Activated naive CD8-positive, alpha-beta T cell treated with anti-CD3 and anti-CD28 coated beads, Interleukin-2, amount 50 U/mL, for 24 hours (primary cell): ENCODE measurements at places on chromosomes 6 and 20.

DNA sequence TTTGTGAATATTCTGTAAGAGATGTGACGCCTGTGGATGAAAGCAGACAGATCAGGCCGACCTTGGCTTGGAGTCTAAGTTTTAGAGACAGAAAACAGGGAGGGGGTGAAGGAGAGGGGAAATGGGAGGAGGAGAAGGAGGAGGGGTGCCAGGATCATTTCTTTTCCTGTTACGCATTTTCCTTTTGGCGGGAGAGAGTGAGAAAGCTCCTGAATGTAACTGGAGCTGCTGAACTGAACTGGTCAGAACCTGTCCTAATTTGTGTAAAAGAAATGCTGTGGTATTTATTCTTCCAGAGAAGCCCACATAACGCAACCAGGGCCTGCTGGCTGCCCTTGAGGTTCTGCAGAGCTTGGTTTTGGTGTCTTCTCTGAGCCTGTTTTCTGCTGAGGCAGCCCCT, 41.9 kb downstream of the UTRN start:
- no peak for DNase-seq

DNA sequence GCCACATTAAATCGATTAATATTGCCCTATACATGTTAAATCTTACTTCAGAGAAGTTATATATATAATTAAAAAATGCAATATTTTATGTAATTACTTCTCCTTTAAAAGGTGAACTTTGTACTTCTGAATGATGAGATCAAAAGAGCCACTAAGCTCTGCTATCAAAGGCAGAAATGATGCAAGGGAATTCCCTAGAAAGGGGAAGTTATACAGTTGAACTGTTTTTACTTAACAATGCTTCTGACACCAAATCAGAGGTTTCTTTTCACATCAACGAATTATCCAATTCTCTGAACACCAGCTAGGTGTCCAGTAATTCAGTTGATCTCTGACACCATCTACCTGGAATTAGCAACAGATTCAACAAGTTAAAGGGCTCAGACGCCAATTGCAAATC, 319.9 kb upstream of the TSHZ2 start:
- DNase-seq: no peak

- DNase-seq: peak; percentile 55
Measured at GRCh38 chr6:35299674-35300073, 2.1 kb downstream of the DEF6 start.

- DNase-seq: no peak
Measured at GRCh38 chr6:87832025-87832825, 130.2 kb upstream of the AKIRIN2 start.

DNA sequence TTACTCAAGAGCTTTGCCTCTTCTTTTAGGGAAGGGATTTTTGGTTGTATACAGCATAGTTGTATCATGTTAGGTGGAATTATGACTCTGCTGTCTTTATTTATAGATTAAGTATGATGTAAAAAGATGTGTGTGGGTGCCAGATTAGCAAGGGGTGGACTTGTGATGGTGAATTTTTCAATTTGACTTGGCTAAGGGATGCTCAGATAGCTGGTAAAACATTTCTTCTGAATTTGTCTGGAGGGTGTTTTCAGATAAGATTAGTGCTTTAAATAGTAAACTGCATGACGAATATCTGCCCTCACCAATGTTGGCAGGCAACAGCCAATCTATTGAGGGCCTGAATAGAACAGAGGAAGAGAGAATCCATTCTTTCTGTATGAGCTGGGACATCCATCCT, 173.3 kb upstream of the TNFAIP3 start:
- DNase-seq: no peak

- DNase-seq: no peak
Measured at GRCh38 chr20:7327810-7328209, 560.3 kb downstream of the BMP2 start.

- DNase-seq: no peak
Measured at GRCh38 chr20:23508449-23509229, 17.7 kb downstream of the CST8 start.

GRCh38 chr20:13930281-13930680, 60.1 kb downstream of the SEL1L2 start:
- DNase-seq: no peak

- no peak for DNase-seq
Measured at GRCh38 chr6:14092316-14092715, 25.3 kb upstream of the CD83 start.

DNA sequence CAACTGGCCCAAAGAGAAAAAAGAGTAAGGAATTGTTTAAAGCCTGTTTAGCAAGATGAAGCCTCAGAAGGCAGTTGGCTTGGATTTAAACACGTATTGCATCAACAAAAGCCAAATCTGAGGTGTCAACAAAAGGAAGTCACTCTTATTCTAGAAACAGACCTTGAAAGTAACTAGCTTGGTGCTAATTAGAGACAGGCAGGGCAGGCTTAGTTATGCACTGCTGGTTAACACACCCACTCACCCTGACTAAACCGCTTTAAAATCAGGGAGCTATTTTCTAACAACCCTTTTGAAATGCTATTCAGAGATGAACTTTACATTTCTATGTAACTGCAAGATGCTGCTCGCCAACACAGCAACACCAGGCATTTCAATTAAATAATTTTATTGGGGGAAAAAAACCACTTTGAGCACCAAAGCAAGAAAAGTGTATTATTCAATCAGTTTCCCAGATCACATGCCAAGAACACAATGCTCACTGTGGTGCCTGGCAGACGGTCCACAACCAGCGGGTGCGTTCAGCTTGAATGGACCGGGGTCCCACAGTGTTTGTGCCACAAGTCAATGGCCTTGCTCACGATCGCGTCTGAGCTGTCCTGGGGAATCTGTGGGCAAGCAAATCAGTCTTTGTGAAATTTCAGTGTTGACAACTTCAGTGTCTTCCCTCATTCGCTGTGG, 23.6 kb downstream of the TBC1D7 start:
- no peak for DNase-seq

DNA sequence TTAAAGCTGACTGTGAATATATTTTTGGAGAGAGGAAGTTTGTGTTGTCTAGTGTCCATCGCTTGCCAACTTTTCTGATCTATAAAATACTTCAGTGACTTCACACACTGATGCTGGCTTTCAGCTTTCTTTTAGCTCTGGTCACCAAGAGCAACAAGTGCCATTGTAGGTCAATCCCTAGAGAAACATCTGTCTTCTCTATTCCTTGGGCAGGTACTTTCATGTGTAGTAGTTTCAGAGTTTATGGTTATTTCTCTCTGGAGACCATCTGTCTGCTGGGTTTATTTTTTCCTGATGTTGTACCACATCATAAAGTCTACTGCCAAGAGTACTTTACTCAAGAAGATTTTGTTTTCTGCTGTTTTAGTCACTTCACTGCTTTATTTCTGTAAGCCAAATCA, 249.9 kb downstream of the KHDC1L start:
- no peak for DNase-seq

DNA sequence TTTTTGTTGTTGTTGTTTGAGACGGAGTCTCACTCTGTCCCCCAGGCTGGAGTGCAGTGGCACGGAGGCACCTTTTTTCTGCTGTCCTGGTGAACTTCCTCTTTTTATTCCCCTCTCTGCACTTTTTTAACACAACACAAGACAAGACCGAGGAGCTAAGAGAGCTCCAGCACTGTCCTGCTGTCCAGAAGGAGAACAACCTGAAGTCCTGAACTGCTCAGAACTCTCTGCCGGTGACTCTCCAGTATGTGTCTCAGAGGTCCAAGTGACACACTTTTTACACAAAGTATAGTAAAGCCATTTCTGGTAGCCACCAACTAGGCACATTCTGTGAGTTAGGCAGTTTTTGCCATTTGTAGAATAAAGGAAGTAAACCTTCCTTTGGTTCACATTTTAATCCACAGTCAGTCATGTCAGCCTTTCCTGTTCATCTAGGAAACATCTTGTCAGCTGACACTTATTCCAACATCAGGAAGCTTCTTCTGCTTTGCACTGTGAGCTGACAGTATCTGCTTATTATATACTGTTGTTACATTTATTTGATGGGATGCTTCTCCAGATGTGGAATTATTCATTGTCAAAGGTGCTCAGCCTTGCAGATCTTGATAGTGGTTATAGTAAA, 28.1 kb upstream of the TXNDC5 start:
- no peak for DNase-seq

DNA sequence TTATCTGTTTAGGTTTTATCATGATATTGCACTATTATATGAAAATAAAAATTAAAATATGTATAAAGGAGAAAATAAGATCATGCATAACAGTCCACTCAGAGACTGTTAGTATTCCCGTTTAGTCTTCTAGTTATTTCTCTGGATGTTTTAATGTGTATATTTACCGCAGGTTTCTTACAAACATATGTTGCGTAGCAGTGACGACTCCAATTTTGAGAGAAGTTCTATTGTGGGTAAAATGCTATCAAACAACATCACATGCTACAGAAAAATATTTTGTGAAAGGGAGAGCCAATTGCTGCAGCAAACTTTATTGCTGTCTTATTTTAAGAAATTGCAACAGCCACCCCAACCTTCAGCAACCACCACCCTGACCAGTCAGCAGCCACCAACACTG, 72.4 kb upstream of the NXT1 start:
- DNase-seq: no peak

DNA sequence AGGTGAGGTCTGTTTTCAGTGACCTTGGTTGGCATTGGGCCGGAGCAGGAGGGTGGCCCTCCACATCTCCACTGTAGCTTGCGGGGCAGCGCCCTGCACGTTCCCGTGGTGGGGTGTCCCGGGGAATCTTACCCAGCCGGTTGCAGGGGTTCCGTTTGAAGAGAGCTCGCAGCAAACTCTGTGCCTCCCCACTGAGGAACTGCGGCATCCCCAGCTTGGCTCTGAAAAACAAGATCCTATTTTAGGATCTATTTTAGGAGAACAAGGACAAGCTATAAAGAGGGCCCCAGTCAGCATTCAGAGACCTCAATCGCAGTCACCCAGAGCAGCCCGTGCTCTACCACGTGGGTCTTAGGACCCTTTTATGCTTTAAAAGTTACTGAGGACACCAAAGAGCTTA, 97.8 kb downstream of the RAMACL start:
- DNase-seq: no peak

DNA sequence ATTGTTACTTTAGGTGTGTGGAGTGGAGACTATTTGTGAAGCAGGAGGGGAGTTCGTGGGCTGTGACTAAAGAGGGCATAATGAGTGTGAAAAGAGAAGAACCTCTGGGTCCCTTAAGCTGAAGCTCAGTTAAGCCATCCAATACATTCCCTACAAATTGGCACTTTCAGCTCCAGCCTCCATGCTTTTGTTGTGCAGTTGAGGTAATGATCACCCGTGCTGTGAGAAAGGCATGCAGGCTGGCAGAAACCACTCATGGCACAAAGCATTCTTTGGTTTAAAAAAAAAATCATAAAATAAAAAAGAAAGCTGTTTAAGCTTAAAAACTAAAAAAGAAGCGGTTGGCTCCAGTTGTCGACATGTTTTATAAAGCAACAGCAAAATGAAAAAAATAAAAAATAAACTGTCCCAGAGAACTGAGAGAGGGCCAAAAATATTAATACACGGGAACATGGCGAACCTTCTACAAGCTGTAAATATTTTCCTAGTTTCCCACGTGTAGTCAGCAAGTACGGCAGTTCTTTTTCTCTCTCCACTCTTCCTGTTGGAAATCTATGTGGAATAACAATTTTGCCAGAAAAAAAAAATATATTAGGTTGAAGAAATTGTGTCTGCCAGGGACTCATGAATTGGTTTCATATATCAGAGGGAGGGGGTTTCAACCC, 82.2 kb downstream of the ANKRD60 start:
- no peak for DNase-seq

DNA sequence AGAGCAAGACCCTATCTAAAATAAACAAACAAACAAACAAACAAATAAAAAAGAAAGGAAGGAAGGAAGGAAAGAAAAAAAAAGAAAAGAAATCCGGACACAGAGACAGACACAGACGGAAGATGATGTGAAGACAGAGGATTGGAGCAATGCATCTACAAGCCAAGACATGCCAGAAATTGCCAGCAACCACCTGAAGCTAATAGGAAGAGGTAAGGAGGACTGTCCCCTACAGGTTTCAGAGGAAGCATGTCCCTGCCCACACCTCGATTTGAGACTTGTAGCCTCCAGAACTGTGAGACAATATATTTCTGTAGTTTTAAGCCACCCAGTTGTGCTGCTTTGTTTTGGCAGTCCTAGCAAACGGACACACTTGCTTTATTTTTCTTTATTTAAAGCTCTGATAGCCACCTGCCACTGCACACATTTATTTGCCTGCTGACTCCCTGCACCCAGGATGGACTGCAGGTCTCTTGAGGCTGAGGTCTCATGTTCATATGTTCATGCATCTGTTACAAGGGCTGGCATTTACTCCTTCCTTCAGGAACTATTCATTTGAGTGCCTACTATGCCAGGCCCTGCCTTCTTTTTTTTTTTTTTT, 20.7 kb upstream of the ZMYND8 start:
- DNase-seq: no peak

DNA sequence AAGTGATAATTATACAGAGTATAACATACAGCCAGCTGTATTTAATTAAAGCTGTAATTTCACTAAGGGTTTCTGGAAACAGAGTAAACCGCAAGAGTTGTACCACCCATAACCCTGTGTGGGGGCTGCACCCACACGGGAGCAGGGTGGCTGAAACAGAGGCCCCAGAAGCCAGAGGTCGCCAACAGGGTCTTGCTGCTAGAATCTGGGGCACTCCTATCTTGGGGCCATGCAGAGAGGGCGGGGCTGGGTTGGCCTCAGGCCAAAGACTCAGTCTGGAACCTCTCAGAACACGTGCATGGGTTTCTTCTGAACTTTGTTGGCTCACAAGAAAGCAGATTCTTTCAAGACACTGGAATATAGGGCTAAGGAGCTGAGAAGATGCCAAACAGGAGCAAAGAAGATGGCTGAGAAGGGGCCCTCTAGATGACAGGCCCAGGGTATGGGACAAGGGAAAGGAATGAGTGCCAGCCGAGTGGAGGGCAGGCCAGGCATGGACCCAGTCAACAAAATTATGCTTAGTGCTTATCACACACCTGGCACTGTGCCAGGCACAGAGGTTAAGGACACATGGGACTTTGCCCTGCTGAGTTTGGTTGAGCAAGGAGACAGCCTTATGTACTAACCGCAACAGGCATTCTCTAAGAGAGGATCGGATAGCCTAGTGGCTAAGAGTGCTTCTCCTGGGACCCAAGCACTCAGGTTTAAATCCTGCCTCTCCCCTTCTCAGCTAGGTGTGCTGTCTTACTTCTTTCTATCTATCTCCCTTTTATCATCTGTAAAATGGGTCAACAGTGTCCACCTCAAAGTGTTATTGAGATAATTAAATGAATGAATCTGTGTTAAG, 96.6 kb upstream of the FOXP4 start:
- DNase-seq: no peak

DNA sequence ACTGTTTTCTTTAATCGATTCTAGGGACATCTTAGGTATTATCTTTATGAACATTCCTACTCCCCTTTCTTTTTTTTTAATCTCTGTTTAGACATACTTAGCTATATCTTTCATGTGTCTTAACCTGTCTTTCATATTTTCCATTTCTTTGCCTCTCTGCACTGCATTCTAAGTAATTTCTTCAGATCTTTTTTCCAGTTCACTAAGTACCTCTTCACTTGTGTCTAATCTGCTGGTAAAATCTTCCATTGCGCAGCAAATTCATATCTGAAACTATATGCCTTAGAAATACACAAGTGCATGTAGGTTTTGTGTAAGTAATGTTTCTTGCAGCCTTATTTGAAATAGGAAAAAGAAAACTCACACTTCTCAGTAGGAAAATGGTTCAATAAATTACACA, 165.4 kb upstream of the BTBD3 start:
- no peak for DNase-seq

- no peak for DNase-seq
Measured at GRCh38 chr6:15429141-15430110, 183.6 kb downstream of the JARID2 start.

GRCh38 chr6:112189494-112189893, 64.9 kb downstream of the LAMA4 start:
- DNase-seq: no peak
